ENCODE measurements at places on chromosomes 13 and 19. TPM values are rescaled to one million over a fixed set of nuclear protein-coding genes. Genes with fewer than 3 reads are reported as not detected.

FPR1 gene
- total RNA-seq, result not detected

C1QTNF9B gene
- not detected for total RNA-seq

KMT2B gene
- 56.2 TPM for total RNA-seq

TLE5 gene
- 463 TPM for total RNA-seq

AMER2 gene
- not detected for total RNA-seq

NCR1 gene
- not detected for total RNA-seq

SLITRK1 gene
- not detected for total RNA-seq

FAM32A gene
- total RNA-seq, result 65.7 TPM

NLRP11 gene
- total RNA-seq, result 112 TPM

DIRAS1 gene
- not detected for total RNA-seq

STARD13 gene
- total RNA-seq, result 0.57 TPM

F7 gene
- not detected for total RNA-seq

SYNGR4 gene
- total RNA-seq, result 1.0 TPM

VSIG10L gene
- total RNA-seq, result 1.6 TPM

MARCHF2 gene
- total RNA-seq, result 12.4 TPM

ZNF814 gene
- 50.1 TPM for total RNA-seq

CDC42EP5 gene
- total RNA-seq, result not detected

ETV2 gene
- 2.0 TPM for total RNA-seq

KLHL1 gene
- total RNA-seq, result not detected

NAPSA gene
- 15.7 TPM for total RNA-seq

GPR183 gene
- total RNA-seq, result not detected

TMEM255B gene
- 6.8 TPM for total RNA-seq

RASL11A gene
- total RNA-seq, result 1.4 TPM

KLK3 gene
- total RNA-seq, result not detected

SLC6A16 gene
- 15.8 TPM for total RNA-seq

NCCRP1 gene
- total RNA-seq, result not detected

PIP5K1C gene
- total RNA-seq, result 15.1 TPM

TMPRSS9 gene
- 0.28 TPM for total RNA-seq

GNG8 gene
- not detected for total RNA-seq

Data from OCI-LY7 (cell line).